ENCODE measurements at places on chromosomes 2 and 18. TPM values are rescaled to one million over a fixed set of nuclear protein-coding genes. Genes with fewer than 3 reads are reported as not detected.

The PAX8 gene
- 0.08 TPM for polyA plus RNA-seq

The RHOB gene
- polyA plus RNA-seq, result 17.8 TPM

The LYPD6 gene
- polyA plus RNA-seq, result 5.6 TPM

The SLC9A2 gene
- polyA plus RNA-seq, result 0.03 TPM

The NYAP2 gene
- polyA plus RNA-seq, result not detected

The PRKAG3 gene
- polyA plus RNA-seq, result not detected

The CFC1 gene
- polyA plus RNA-seq, result 0.14 TPM

The CHCHD5 gene
- 95.9 TPM for polyA plus RNA-seq

The POTEF gene
- 0.36 TPM for polyA plus RNA-seq

The CXCR4 gene
- polyA plus RNA-seq, result 2.8 TPM

The ELOA2 gene
- not detected for polyA plus RNA-seq

The ANKRD23 gene
- 3.4 TPM for polyA plus RNA-seq

The TMEM163 gene
- 3.2 TPM for polyA plus RNA-seq

The ACVR1 gene
- 8.5 TPM for polyA plus RNA-seq

The RAX gene
- polyA plus RNA-seq, result 0.12 TPM

The DUSP2 gene
- polyA plus RNA-seq, result 10.4 TPM

The LBX2 gene
- polyA plus RNA-seq, result 0.27 TPM

The CCDC148 gene
- polyA plus RNA-seq, result 0.45 TPM

The RSAD2 gene
- polyA plus RNA-seq, result not detected

The GBX2 gene
- polyA plus RNA-seq, result 0.38 TPM

The HOXD9 gene
- not detected for polyA plus RNA-seq

Data from H1 (cell line).